ENCODE measurements at places on chromosomes 7 and 10.

DNA sequence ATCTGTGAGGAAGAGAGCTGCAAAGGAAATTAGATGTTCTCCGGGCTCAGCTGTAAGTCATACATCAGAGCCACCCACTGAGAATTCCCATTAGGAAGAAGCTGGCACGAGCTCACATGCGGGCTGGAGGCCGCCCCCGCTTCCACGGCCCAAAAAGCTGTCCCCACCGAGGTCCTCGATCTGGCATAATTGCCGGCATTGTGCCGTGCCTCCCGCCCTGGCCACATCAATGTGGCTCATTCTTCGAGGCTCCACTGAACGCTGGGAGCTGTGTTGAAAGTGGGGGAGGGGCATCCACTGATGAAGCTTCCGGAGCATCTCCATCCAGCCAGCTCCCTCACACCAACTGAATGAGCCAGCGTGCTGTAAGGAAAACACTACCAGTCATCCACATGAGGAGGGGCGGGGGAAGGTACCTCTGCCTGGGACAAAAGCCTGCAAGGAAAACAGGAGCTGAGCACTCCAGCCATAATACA is 173.1 kb downstream of the PTPRN2 start:
- no peak for DNase-seq

DNA sequence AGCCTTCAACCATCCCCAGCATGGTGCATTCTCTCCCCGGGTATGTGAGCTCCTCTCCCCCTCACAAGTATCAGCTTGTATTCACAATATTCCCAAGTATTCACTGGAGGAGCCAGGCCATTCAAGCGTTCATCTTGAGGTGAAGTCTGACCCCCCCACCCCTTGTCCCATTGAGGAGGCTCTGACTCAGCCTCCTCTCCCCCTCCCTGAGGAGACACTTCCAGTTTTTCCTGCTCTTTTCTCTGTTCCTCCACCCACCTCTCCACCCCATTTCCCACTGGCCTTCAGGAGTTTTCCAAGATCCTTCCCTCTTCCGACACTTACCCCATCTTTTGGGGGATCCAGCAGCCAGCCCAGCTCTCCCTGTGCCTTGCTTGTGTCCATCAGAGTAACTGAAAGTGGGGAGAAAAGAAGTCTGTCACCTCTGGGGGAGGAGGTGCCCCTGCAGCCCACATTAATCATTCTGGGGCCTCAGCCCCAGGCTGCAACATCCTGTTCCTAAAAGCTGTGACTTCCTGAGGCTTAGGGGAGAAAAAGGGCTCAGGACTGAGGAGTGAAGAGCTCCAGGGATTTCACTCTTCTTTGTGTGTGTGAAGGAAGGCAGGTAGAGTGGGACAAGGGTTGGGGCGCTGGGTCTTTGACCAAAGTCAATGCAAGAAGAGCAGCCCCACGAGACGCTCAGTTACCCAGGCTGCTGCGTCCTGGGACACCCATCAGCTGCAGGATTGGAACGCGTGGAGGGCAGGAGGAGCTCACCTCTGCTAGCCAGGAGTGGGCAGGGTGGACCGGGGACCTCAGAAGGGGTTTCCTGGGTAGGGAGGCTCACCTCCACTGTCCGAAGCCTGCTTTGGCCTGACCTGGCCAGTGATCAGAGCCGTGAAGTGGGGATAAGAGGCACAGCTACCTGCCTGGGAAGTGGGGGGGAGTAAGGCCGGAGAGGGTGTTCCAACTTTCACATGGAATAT is 1.1 kb downstream of the EPHA1 start:
- no peak for DNase-seq

DNA sequence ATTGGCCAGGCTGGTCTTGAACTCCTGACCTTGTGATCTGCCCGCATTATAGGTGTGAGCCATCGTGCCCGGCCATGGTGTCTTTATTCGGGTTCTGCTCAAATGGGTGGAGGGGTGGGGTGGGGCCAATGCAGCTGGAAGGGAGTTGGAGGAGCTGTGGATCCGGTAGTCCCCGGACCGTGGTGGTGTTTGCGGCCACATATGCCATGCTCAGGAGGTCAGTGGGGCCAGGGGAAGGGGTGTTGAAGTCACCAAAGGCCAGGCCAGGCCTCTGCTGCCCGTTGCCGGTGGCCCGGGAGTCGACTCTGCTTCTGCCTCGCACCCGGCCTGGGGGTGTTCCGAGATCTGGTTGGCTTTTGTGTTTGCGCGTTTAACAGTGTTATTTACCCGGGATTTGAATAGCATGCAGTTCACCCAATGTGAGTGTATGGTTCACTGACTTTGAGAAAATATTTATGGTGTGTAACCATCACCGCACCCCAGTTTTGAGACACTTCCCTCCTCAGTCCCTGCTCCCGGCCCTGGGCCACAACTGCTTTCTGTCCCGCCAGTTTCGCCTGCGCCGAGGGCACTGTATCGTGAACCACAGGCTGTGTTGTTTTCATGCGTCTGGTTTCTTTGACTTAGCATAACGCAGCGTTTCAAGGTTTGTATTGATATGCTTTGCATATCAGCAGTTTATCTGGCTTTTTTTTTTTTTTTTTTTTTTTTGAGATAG is 10.7 kb downstream of the INPP5A start:
- DNase-seq, result no peak

DNA sequence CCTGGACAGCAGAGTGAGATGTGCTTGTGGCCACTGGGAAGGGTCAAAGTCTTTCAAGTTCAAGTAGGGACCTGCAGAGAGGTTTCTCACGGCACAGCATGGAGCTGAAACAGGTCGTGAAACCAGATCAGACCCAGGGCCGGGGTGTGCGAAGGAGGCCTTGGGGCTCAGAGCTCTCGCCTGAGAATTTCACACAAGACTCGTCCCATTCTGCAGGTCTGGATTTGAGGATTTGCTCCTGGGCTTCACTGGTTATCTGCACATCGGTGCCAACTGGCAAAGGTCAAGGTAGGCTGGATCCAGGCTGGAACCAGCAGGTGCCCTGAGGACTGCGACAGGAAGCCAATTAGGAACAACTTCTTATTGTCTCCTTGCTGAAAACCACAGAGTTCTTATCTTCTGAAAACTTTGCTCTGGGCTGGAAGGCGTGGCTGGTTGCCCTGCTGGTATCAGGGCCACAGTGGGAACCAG is 24.0 kb upstream of the GTF2I start:
- DNase-seq, result peak; percentile 12

DNA sequence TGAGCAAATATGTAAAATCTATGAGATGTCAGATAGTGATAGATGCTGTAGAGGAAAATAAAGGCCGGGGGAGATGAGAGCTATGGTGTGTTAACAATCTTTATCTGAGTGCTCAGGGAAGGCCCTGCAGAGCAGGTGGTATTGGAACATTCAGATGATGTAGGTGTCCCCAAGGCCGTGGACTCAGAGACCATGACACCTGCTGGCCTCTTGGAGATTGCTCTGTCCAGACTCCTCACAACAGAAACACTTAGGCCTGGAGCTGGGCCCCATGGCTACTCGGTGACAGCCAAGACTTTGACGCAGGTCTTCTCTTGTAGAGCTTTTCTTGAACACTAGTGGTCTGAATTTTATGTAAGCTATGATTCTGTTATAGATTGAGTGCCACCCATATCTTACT is 13.3 kb downstream of the AKR1E2 start:
- no peak for DNase-seq

GRCh38 chr7:131225619-131226513 is 101.8 kb upstream of the MKLN1 start:
- DNase-seq, result peak; percentile 35

DNA sequence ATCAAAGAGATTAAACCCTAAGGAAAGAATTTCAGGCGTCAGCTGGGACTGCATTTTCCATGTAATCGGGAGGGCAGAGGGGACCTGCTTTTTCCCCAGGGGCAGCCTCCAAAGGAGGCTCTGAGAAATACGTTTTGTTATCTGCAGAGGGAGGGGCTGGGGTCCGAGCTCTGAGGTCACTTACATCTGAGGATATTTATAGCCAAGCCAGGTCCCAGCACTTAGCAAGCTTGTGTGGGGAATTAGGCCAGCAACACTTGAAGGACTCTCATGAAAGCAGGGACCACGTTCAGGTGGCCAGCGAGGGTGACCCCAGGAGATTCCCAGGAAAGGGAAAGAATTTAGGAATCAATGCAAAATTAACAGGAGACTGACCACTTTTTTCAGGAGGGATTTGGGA is 20.6 kb upstream of the GDI2 start:
- DNase-seq, result no peak

DNA sequence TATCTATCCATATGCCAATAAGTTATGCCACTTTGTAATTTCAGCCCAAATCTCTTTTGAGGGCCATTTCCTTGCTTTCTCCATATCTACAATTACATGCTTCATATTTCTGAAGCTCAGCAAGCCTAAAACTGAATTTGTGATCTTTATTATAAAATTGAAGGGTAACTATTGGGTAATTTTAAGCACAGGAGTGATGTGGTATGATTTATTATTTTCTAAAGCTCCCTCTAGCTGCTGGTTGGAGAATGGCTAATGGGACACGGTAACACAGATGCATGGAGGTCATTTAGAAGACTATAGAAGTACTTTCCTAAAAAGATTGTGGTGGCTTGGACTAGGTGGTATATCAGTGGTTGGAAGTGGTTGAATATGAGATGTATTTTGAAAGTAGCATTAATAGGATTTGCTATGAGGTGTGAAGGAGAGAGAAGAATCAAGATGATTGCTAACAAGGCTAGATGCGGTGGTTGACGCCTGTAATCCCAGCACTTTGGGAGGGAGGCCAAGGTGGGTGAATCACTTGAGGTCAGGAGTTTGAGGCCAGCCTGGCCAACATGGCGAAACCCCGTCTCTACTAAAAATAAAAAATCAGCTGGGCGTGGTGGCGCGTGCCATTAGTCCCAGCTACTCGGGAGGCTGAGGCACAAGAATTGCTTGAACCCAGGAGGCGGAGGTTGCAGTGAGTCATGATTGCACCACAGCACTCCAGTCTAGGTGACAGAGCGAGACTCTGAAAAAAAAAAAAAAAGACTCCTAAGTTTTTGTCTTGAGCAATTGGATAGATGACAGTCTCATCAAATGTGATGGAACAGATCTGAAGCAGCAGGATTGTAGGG is 13.9 kb downstream of the KLHDC10 start:
- no peak for DNase-seq

DNA sequence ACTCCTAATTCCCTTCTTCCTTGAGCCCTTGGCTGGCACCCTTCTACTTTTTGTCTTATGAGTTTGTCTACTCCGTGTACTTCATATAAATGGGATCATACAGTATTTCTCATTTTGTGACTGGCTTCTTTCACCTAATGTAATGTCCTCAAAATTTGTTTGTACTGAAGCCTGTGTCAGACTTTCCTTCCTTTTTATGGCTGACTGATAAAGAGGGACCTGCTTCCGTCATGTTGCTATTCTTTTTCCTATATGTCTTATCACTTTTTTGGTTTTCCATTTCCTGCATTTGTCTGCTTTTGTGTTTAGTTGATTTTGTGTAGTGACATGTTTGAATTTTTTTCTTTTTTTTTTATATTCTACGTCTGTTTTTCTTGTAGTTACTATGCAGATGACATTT is 470.9 kb downstream of the SDK1 start:
- no peak for DNase-seq

DNA sequence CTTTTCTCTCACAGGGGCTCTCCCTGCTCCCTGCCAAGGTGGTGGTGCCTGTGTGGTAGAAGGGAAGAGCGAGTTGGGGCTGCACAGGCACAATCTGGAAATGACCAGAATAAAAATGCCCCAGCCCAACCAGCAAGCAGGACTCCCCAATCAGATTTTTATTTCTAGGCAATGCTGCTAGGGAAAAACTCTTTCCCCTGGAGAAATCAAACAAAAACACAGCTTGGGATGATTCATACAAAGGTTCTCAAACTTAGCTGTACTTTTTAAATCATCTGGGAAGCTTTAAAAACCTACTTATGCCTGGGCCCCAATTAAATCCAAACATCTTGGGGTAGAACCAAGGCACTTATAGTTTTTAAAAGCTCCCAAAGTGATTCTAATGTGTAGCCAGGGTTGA is 243.2 kb downstream of the HTR7 start:
- DNase-seq, result no peak

DNA sequence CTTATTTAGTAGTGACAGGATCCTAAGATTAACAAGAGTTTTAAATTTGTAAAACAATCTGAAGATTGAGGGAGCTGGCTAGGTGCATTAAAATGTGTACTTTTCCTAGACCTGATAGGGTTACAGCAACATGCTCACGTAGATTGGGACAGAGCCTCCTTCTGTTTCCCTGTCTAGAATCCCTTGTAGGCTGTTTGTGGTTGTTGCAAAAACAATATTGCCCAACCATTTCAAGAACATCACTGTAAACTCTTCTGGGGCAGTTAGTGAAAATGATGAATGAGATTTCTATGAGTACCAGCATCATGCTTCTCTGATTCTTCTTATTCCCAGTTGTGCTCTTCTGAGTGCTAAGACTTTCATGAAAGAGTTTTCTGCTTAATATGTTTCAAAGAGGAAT is 14.7 kb upstream of the CPED1 start:
- no peak for DNase-seq

DNA sequence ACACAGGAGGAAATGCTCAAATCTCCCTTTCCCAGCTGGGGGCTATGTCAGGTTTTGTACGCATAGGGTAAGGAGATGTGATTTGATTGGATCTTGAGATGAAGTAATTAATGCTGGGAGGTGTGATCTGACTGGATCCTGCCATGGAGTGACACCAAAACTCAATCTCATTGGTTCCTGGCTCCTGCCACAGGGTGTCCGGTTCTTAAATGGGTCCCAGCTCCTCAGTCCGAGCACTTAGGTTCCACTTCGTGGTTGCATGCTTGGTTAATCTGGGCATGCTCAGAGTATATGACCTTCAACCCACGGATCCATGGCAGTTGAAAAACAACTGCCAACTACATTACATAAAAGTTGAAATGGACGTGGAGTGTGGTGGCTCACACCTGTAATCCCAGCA is 3.1 kb upstream of the ZNF12 start:
- DNase-seq, result no peak

- DNase-seq, result no peak
These were observed 615.2 kb upstream of the FOXK1 start for GRCh38 chr7:4066626-4067475.

DNA sequence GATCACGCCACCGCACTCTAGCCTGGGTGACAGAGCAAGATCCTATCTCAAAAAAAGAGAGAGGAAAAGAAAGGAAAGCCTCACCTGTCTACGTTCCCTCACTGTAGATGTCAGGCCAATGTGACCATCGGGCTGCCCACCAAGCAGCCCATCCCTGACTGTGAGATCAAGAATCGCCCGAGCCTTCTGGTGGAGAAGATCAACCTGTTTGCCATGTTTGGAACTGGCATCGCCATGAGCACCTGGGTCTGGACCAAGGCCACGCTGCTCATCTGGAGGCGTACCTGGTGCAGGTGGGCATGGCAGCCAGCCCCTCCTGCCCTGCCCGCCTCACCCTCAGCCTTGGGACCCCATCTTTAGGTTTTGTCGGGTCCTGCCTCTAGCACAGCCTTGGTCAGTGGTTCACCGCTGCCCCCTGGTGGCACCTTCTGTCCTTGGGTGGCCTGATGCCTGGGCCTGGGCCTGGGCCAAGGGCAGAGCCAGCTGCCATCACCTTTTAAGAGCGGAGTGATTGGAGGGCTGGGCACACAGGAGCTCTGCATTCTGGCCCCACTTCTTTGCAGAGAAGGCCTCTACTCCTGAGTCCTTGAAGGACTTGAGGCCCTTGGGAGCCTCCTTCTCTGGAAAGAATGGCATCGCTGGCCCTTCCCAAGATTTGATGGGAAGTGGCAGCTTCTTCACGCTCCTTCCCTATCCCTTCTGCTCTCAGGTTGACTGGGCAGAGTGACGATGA is 14.4 kb upstream of the AHCYL2 start:
- peak; percentile 88 for DNase-seq

GRCh38 chr7:47337531-47337930 is 244.4 kb downstream of the TNS3 start:
- peak; percentile 43 for DNase-seq

- no peak for DNase-seq
These were observed 111.8 kb downstream of the ANKRD61 start for GRCh38 chr7:6142871-6143380.

All from GM10248 (cell line).